Neuronal stem cell (in vitro differentiated cells): ENCODE measurements at places on chromosomes 3 and 15.

DNA sequence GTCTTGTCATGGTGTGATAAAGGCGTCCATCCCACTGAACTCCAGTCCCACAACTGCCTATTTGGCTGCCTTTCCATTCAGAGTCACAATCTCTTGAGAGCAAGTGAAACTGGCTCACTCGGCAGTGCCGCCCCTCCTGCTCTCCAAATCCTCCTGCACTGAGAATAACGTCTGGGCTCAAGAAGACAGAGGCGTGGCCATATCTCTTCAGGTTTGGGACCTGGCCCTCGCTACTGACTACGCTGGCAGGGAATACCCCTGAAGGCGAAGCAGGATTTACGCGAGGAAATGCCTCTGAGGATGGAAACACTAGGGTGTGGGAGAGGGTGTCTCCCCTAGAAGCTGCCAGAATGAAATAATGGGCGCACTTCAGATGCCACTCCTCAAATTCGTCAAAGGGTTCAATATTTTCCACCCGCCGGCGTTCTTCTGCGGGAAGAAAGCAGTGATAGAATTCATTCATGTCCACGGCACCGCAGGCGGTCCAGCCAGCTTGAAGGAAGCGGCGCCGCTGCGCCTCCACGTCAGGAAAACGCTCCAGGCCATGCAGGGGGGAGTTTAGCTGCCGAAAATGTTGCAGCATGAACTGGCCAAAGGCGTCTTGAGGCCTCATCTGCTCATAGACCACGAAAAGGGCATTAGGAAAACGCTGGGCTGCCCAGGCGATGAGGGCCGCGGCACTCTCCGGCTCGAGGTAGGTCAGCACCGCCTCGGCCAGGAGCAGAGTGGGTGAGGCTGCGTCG is 985 bp downstream of the LCMT2 start:
- peak; percentile 32 for DNase-seq

GRCh38 chr3:36496684-36497633 is 116.7 kb downstream of the STAC start:
- DNase-seq = no peak

GRCh38 chr15:99202176-99202552 is 47.2 kb downstream of the TTC23 start:
- DNase-seq = no peak

DNA sequence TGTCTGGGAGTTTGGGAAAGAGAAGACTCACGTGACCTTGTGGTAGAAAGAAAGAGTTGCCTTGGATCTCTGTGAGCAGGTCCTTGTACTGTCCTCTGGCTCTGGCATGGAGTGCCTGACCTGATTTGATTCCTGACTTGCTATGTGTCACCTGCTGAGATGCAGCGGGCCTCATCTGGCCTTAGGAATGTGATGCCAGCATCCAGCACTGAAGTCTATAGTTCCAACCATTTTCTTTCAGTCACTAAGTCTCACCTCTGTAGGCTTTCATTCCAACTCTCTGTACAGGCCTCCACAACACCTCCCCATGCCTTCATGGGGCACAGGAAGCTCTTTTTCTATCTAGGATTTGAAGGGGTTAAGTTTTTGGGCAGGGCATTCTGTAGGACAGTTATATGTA is 12.1 kb upstream of the OXSR1 start:
- no peak for DNase-seq

DNA sequence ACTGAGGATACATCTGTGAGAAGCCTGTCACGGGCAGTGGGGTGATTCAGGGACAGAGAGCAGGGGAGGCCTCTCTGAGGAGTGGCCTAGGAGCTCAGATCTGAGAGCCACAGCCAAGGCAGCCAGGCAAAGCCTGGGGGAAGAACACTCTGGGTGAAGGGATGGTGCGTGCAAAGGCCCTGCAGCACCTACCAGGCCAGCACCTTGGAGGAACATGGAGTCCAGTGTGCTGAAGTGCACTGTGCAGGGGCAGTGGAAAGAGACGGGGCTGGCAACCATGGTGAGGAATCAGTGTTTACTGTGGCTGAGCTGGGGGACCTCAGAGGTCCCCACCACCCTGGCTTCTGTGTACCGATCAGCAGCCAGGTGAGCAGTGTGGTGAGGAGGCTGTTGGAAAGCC is 48.0 kb downstream of the NUP210 start:
- DNase-seq = no peak

GRCh38 chr3:165463531-165463930 is 267.3 kb upstream of the SLITRK3 start:
- no peak for DNase-seq

- DNase-seq = no peak
Measured at GRCh38 chr3:15291589-15292541, 40.5 kb downstream of the SH3BP5 start.
